Activated CD4-positive, alpha-beta T cell treated with anti-CD3 and anti-CD28 coated beads for 48 hours (primary cell): ENCODE measurements at places on chromosomes 4 and X.

DNA sequence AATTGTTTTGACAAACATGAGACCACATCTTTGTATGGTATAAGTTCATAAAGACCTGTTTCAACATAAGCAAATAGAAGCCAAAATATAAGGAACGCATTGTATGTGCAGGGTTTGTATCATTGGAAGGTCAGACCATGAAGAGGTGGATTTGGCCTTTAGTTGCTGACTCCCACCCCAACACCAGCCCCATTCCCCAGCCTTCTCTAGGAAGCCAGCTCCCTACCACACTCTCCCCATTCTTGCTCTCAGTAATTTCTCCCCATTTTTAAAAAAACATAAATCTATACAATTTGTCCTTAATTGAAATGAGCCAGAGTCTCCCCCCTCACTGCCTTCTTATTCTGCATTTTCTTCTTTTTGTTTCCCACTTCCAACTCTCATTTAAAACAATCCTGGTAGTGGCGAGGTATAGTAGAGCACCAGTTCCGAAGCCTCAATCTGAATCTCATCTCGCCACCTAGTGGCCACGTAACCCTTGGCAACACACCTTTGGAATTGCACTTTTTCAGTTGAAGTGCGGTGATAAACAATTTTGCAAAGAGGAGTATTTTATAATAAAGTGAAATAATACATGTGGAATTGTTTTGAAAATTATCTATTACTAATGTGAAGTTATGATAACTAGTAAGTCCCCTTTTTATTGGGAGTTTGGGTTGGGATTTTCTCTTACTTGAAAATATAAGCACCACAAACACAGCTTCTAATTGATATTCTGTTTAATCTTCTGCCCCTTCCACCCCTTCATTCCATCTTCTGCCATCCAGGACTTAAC, 126.6 kb downstream of the ASB9 start:
- peak; percentile 66 for DNase-seq

DNA sequence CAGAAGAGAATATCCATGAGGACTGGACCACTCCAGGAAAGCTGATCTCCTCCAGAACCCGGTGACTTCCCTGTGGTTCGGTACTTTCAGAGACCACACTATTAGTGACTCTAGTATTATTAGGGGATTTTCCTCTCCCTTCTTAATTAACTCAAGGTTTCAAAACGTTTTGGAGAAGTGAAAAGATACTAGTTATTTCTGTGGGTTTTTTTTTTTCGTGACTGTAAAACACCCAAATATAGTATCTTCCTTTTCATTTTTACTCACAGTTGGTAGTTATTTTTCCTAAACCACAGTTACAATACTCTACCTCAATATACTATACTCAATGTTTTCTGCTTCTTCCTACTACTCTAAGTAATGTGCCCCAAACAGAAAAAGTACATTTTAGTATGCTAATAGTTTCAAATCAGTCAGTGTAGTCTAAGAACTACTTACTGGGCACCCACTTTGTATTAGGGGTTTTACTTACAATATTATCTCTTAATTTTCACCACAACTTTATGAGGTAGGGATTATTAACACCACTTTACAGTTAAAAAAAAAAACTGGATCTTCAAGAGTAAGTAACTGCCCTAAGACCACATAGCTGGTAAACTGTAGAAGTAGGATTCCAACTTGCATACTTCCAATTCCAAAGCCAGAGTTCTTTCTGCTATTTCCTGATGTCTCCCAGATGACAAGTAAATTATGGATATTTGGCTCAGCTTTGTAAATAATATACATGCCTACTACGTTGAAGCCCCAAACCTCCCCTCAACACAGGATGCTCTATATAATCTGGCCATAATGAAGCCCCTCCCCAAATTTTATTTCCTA, 45.0 kb downstream of the SLC9A7 start:
- no peak for DNase-seq

- DNase-seq, result no peak
These were observed 119.4 kb downstream of the FAM53A start for GRCh38 chr4:1564535-1565375.

DNA sequence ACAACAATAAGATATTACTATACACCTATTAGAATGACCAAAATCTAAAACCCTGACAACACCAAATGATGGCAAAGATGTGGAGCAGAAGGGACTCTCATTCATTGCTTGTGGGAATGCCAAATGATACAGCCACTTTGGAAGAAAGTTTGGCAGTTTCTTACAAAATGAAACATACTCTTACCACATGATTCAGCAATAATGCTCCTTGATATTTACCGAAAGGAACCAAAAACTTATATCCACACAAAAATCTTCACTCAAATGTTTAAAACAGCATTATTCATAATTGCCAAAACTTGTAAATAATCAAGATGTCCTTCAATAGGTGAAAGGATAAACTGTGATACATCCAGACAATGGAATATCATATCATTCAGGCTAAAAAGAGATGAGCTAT, 180.9 kb downstream of the COL25A1 start:
- DNase-seq, result no peak

DNA sequence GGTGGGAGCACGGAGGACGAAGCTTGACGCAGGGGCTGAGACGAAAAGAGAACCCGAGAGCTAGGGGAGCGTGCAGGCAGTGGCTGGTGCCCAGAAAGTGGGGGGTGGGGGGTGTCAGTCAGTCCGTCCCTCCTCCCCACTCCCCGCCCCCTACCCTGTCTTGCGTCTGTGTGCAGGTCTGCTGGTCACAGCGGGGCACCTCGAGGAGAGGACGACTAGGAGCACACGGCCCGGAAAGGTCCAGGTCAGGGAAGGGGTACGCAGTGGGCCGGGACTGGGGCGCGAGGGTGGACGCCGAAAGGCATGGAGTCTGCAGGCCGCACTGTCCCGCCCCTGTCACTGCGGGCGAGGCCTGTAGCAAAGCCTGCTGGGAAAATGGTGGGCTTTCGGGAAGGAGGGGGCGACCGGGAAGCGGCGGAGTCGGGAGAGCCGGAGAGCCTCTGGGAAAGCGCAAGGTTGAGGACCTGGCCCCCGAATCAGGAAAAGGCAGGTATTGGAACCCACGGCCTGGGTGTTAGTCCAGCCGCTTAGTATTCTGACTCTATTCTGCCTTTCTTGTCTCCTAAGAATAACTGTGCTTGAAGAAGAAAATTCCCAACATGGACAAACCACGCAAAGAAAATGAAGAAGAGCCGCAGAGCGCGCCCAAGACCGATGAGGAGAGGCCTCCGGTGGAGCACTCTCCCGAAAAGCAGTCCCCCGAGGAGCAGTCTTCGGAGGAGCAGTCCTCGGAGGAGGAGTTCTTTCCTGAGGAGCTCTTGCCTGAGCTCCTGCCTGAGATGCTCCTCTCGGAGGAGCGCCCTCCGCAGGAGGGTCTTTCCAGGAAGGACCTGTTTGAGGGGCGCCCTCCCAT, 769 bp downstream of the TCEAL1 start:
- peak; percentile 33 for DNase-seq

GRCh38 chrX:10028283-10029104, 61.3 kb downstream of the CLDN34 start:
- no peak for DNase-seq

- DNase-seq, result peak; percentile 21
These were observed 8.8 kb upstream of the FAM9C start for GRCh38 chrX:13053171-13053570.

- DNase-seq, result no peak
These were observed 19.6 kb upstream of the PLXNB3 start for GRCh38 chrX:153744210-153745066.

DNA sequence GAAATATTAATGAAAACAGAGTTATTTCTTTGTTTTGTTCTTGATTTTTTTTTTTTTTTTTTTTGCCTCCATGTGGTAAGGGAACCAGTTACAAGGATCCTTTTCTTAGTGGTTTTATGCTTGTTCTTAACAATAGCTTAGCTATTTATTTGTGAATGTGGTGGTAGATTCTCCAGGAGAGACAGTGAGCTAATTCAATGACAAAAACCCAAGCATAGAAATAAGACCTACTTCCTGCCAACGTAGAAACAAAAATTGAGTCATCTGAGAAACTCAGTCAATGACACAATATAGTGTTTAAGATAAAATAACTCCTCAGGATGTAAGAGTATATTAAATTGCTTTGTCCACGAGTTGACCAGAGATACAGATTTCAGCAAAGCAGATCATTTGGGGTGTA, 863.8 kb upstream of the PABPC4L start:
- no peak for DNase-seq

DNA sequence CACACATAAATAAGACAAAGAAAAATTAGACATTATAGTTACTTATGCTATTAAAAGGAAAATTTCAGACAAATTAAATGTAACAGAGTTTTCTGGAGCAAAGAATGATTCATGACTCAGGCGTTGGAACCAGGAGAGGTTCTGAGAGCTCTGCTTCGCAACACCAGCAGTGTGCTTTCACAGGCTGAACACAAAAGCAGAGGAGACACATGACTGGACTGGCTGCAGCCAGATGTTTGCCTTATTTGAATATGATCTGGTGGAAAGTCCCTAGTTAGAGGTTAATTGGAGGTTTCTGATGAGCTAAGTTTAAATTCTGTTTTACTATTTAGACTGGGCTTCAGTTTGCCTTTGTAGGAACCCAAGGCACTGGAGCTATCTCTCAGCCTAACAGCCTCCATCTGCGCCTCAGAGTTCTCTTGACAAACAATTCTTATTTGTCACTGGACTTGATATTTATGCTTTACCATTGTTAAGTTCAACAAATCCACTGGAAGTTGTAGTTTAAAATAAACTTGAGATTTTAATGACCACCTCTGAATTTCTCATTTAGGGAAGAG, 16.2 kb downstream of the BOD1L1 start:
- DNase-seq, result no peak

DNA sequence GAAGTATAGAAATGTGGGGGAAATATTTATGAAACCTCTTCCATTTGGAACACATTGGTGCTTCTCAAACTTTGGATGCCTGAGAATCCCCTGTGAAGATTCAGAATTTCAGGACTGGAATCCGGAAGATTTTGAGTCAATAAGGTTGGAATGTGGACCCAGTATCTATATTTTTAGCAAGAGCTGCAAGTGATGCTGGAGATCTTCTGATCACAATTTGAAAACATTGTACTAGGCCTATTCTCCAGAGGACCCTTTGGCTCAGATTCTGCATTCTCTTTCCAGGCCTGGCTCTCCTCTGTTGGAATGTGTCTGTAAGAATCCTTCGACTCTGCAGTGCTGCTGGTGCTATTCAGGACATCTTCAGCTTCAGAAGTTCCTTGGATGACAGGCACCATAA, 2.4 kb upstream of the PKD2 start:
- DNase-seq, result no peak

GRCh38 chrX:275967-276580, 5.1 kb upstream of the PLCXD1 start:
- peak; percentile 60 for DNase-seq

DNA sequence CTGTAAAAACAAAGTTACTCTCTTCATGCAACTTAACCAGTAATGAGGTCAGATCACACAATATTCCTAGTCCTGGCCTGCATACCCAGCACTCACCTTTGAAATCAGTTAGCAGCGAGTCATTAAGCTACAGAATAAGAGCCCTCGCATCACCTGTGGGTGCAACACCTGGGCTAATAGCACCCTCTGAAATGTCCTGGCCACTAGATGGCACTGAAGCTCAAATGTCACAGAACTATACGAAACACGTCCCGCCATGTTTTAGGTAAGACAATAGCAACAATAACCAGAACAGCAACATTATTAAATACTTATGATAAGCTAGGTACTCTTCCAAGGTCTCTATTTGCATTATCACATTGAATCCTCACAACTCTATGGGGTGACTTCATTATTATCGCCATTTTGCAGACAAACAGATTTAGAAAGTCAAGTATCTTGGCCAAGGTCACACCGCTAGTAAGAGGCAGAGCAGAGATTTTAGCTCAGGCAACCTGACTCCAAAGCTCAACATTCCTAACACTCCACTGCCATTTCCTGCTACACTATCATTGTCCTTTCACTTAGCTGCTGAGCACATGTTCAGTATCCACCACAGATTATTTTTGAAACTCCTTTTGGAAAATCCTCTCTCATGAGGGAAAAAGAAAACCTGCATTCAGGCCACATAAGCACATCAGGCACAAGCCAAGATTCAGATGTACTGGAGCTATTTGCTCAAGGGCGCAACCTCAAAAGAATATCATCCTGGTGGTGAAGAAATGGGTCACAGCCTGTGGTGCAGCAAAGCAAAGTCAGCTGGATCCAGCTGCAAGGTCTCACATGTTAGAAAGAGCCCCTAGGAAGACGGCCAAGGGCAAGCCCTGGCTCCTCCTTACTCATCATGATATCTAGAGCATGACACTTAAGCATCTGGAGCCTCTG, 59.5 kb upstream of the KDR start:
- DNase-seq, result peak; percentile 42

- DNase-seq, result peak; percentile 48
These were observed 4.1 kb downstream of the SEPTIN6 start for GRCh38 chrX:119688911-119689321.

GRCh38 chr4:76850010-76850441, 47.9 kb downstream of the SOWAHB start:
- DNase-seq, result no peak

- no peak for DNase-seq
These were observed 17.0 kb downstream of the PRKG2 start for GRCh38 chr4:81197864-81198524.

DNA sequence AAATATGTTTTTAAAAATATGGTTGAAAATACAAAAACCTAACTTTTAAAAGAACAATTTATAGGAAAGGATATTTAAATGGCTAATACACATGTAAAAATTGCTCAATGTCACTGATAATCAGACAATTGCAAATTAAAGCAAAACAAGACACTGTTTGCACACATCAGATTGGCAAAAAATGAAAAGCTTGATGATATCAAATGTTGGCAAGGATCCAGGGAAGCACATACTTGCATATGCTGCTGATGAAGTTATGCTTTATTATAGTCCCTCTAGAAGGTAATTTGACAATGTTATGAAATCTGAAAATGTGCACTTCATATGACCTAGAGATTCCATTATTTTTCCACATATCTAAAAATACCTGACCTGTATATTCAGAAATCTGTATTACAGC, 45.7 kb upstream of the EPGN start:
- DNase-seq, result no peak

DNA sequence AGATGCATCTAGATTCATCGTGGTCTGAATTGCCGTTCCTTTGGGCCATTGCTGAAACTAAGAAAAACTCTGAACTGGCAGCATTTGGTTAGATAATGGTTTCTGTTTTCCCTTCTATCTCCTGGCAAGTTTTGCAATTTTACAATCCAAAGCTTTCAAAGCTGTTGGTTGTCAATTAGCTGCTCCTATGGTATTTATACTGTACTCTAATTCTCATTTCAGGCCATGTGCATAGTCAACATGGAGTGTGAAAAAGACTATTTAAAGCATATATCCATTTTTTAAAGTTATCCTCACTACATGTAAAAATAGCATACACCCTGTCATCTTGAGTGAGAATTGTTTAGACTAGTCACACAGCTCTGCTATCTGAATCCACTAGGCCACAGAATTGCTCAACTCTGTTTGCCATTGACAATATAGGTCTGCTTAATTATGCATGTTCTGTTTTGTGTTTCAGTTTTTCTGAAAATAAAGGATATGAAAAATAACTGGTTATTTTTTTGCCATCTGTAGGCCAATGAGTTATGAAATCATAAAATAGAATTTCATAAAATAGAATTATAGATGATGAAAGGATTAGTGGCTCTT, 27.7 kb upstream of the TEC start:
- no peak for DNase-seq

- DNase-seq, result no peak
These were observed 18.1 kb upstream of the BMP2K start for GRCh38 chr4:78758085-78758484.
